Heart right ventricle (tissue), 16 donors: ENCODE measurements at places on chromosomes 2 and 18. TPM values are rescaled to one million over a fixed set of nuclear protein-coding genes. Genes with fewer than 3 reads are reported as not detected.

RND3 gene
- 43.1 TPM for total RNA-seq

HOXD8 gene
- total RNA-seq = 0.65 TPM

REG3G gene
- 0.35 TPM for total RNA-seq

ZSWIM2 gene
- not detected for total RNA-seq

IL36B gene
- total RNA-seq = not detected

- H3K4me1 ChIP-seq = no peaks in the 10 kb centered on the region
- no peaks in the 10 kb centered on the region for H3K27me3 ChIP-seq
- DNase-seq = no peak
- H3K4me3 ChIP-seq = no peak overlapping the region
- H3K36me3 ChIP-seq = no peaks in the 10 kb centered on the region
- no peak overlapping the region for H3K27ac ChIP-seq
Observed at GRCh38 chr18:29449424-29449823, 1272.5 kb upstream of the CDH2 start.

GRCh38 chr18:2312440-2312839 lies 258.9 kb downstream of the METTL4 start:
- no peak overlapping the region for H3K27ac ChIP-seq
- H3K4me3 ChIP-seq = no peak overlapping the region
- H3K4me1 ChIP-seq = no peaks in the 10 kb centered on the region
- H3K27me3 ChIP-seq = no peaks in the 10 kb centered on the region
- no peaks in the 10 kb centered on the region for H3K36me3 ChIP-seq

DNA sequence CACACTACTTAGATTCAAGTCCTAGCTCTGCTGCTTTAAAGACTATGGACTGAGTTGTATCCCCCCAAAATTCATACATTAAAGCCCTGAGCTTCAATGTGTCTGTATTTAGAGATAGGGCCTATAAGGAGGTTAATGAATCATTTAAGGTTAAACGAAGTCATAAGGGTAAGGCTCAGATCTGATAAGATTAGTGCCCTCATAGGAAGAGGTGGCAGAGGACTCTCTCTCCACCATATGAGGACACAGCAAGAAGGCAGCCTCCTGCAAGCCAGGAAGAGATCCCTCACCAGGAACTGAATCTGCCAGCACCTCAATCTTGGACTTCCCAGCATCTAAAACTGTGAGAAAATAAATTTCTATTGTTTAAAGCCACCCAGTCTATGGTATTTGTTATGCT lies 3.1 kb upstream of the CYTIP start:
- no peak overlapping the region for H3K4me3 ChIP-seq
- H3K36me3 ChIP-seq = no peaks in the 10 kb centered on the region
- no peaks in the 10 kb centered on the region for H3K27me3 ChIP-seq
- H3K4me1 ChIP-seq = no peaks in the 10 kb centered on the region
- no peak for DNase-seq

- H3K27ac ChIP-seq = no peak overlapping the region
- DNase-seq = no peak
- peaks cover 14% of the 10 kb centered on the region for H3K4me1 ChIP-seq
- H3K36me3 ChIP-seq = no peaks in the 10 kb centered on the region
Observed at GRCh38 chr2:106566050-106566449, 78.9 kb downstream of the CD8B2 start.

GRCh38 chr2:6692056-6692455 lies 173.7 kb downstream of the CMPK2 start:
- H3K27me3 ChIP-seq = no peaks in the 10 kb centered on the region
- no peaks in the 10 kb centered on the region for H3K36me3 ChIP-seq
- H3K27ac ChIP-seq = no peak overlapping the region
- peaks cover 7% of the 10 kb centered on the region for H3K4me1 ChIP-seq
- no peak for DNase-seq
- no peak overlapping the region for H3K4me3 ChIP-seq

GRCh38 chr2:46568212-46569009 lies 89.0 kb downstream of the TMEM247 start:
- DNase-seq = no peak
- no peak overlapping the region for H3K4me3 ChIP-seq
- peaks cover 99% of the 10 kb centered on the region for H3K4me1 ChIP-seq
- H3K36me3 ChIP-seq = no peaks in the 10 kb centered on the region
- peak overlapping the region; percentile 80 for H3K27ac ChIP-seq

- H3K27ac ChIP-seq = peak overlapping the region; percentile 73
- H3K4me1 ChIP-seq = peaks cover 15% of the 10 kb centered on the region
- DNase-seq = peak; percentile 55
- H3K27me3 ChIP-seq = no peaks in the 10 kb centered on the region
- H3K4me3 ChIP-seq = peak overlapping the region; percentile 30
Observed at GRCh38 chr2:71545572-71546274, 92.4 kb downstream of the DYSF start.

GRCh38 chr18:32595832-32596231 lies 125.2 kb upstream of the GAREM1 start:
- H3K27ac ChIP-seq = no peak overlapping the region
- H3K27me3 ChIP-seq = no peaks in the 10 kb centered on the region
- H3K36me3 ChIP-seq = no peaks in the 10 kb centered on the region
- H3K4me1 ChIP-seq = no peaks in the 10 kb centered on the region
- no peak overlapping the region for H3K4me3 ChIP-seq

DNA sequence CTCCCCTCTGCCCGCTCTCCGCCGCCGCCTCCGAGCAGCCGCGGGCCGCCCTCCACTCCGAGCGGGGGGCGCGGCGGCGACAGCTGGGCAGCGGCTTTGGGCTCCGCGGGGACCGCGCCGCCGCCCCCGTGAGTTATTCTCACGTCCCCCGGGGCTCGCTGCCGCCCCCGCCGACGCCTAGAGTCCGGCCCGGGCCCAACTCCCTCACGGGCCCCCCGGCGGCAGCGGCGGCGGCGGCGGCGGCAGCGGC lies 645 bp downstream of the MIB1 start:
- no peaks in the 10 kb centered on the region for H3K36me3 ChIP-seq
- H3K4me3 ChIP-seq = peak overlapping the region; percentile 99
- H3K4me1 ChIP-seq = peaks cover 13% of the 10 kb centered on the region
- DNase-seq = no peak
- peak overlapping the region; percentile 95 for H3K27ac ChIP-seq

GRCh38 chr2:166653185-166653813 lies 159.2 kb upstream of the SCN7A start:
- no peak overlapping the region for H3K27ac ChIP-seq
- H3K27me3 ChIP-seq = no peaks in the 10 kb centered on the region
- DNase-seq = no peak
- no peaks in the 10 kb centered on the region for H3K36me3 ChIP-seq
- H3K4me1 ChIP-seq = peaks cover 9% of the 10 kb centered on the region

GRCh38 chr2:21552981-21553380 lies 429.2 kb downstream of the TDRD15 start:
- no peak overlapping the region for H3K27ac ChIP-seq
- no peak for DNase-seq
- no peaks in the 10 kb centered on the region for H3K27me3 ChIP-seq
- no peaks in the 10 kb centered on the region for H3K36me3 ChIP-seq
- no peaks in the 10 kb centered on the region for H3K4me1 ChIP-seq

- no peak overlapping the region for H3K4me3 ChIP-seq
- no peaks in the 10 kb centered on the region for H3K4me1 ChIP-seq
- H3K27me3 ChIP-seq = no peaks in the 10 kb centered on the region
- no peaks in the 10 kb centered on the region for H3K36me3 ChIP-seq
- peak overlapping the region; percentile 23 for H3K27ac ChIP-seq
Observed at GRCh38 chr18:7735196-7735595, 168.1 kb downstream of the PTPRM start.

GRCh38 chr2:183148955-183149354 lies 24.7 kb downstream of the NUP35 start:
- H3K36me3 ChIP-seq = peaks cover 20% of the 10 kb centered on the region
- H3K27me3 ChIP-seq = no peaks in the 10 kb centered on the region
- DNase-seq = no peak
- H3K4me1 ChIP-seq = no peaks in the 10 kb centered on the region

DNA sequence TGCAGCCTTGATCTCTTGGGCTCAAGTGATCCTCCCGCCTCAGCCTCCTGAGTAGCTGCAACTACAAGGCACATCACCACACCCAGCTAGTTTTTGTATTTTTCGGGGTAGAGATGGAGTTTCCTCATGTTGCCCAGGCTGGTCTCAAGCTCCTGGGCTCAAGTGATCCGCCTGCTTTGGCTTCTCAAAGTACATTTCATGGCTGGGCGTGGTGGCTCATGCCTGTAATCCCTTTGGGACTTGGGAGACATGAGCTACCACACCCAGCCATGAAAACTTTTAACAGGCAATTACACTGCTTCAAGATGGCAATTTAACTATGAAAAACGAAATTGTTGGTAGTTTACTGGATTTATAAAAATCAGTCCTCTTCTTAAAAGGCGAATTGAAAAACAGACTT lies 69.7 kb downstream of the MEP1B start:
- H3K27ac ChIP-seq = no peak overlapping the region
- H3K4me3 ChIP-seq = no peak overlapping the region
- H3K27me3 ChIP-seq = no peaks in the 10 kb centered on the region
- H3K4me1 ChIP-seq = no peaks in the 10 kb centered on the region
- H3K36me3 ChIP-seq = no peaks in the 10 kb centered on the region

DNA sequence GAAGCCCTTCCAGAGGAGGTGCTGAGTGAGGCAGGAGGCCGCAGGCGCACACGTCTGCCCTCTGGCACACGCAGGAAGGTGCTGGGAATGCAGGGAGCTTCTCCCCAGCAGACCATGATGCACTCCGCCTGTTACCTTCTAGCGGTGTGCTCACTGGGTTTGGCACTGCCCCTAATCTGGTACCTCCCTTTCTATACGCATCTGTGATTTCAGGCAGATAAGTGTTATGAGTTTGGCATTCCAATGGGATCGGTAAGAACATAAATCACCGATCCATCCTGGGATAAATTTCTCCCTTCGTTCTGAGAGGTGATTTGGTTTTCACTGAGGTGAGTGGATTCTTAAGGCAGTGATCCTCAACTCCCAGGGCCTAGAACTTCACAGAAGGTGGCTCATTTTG lies 34.6 kb downstream of the ODC1 start:
- no peaks in the 10 kb centered on the region for H3K27me3 ChIP-seq
- no peak for DNase-seq
- no peaks in the 10 kb centered on the region for H3K36me3 ChIP-seq
- peaks cover 20% of the 10 kb centered on the region for H3K4me1 ChIP-seq
- no peak overlapping the region for H3K27ac ChIP-seq

DNA sequence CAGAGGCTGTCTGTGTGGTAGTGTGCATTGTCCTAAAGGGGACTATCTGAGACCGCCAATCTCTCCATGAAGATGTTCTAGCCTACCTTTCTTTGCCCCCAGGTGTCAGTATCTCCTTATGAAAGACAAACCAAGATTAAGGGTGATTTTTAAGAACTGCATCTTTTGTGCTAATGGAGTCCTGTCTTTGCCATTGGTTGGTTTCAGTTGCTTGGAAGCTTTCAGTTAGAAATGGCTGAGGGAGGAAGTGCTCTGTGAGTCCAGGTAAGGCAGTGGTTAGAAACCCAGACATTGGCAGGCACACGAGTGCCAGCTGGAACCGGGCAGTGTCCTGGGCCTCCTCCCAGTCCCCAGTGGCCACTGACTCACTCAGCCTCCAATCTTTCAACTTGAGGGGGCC lies 111.3 kb downstream of the DOCK10 start:
- H3K36me3 ChIP-seq = no peaks in the 10 kb centered on the region
- no peak overlapping the region for H3K4me3 ChIP-seq
- H3K27ac ChIP-seq = no peak overlapping the region
- H3K27me3 ChIP-seq = no peaks in the 10 kb centered on the region
- H3K4me1 ChIP-seq = no peaks in the 10 kb centered on the region

- no peaks in the 10 kb centered on the region for H3K27me3 ChIP-seq
- peaks cover 3% of the 10 kb centered on the region for H3K4me1 ChIP-seq
- DNase-seq = no peak
- peaks cover 23% of the 10 kb centered on the region for H3K36me3 ChIP-seq
- peak overlapping the region; percentile 56 for H3K4me3 ChIP-seq
- H3K27ac ChIP-seq = peak overlapping the region; percentile 83
Observed at GRCh38 chr2:108787216-108787541, 608 bp downstream of the CCDC138 start.

- H3K27me3 ChIP-seq = peaks cover 10% of the 10 kb centered on the region
- H3K27ac ChIP-seq = no peak overlapping the region
- DNase-seq = no peak
- no peaks in the 10 kb centered on the region for H3K36me3 ChIP-seq
- H3K4me1 ChIP-seq = no peaks in the 10 kb centered on the region
Observed at GRCh38 chr2:229725716-229726574, 11.6 kb upstream of the DNER start.

GRCh38 chr2:158968396-158969161 lies at the start of gene TANC1:
TANC1 (plus strand) TSS chr2:158968640; CDS start chr2:159065911, 97,271 bp downstream.
- H3K27ac ChIP-seq = peak within 1 kb of the TSS; percentile 96
- no peaks in the 10 kb centered on the region for H3K36me3 ChIP-seq
- H3K4me3 ChIP-seq = peak within 1 kb of the TSS; percentile 79
- DNase-seq = peak; percentile 95
- H3K27me3 ChIP-seq = no peaks in the 10 kb centered on the region

DNA sequence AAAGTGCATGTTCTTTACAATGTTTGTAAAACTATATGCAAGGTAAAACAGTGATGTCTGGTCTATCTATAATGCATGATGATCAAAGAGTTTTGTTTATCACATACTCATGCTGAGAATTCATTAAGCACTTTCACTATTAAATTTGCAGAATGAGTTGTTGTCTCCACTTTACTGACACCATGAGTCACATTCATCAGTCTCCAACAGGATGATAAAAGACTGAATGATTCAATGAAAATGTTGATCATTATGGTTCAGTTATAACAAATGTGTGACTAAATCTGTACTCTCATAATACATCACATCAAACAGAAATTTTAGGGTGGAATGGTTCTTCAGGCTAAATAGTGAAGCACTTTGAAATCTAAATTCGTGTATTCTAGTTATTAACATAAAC lies 129.0 kb downstream of the ERBB4 start:
- H3K4me3 ChIP-seq = no peak overlapping the region
- no peaks in the 10 kb centered on the region for H3K27me3 ChIP-seq
- H3K4me1 ChIP-seq = no peaks in the 10 kb centered on the region
- H3K36me3 ChIP-seq = no peaks in the 10 kb centered on the region

- no peak overlapping the region for H3K4me3 ChIP-seq
- H3K4me1 ChIP-seq = peaks cover 5% of the 10 kb centered on the region
- peaks cover 16% of the 10 kb centered on the region for H3K27me3 ChIP-seq
Observed at GRCh38 chr18:57149531-57149930, 2.6 kb downstream of the BOD1L2 start.

DNA sequence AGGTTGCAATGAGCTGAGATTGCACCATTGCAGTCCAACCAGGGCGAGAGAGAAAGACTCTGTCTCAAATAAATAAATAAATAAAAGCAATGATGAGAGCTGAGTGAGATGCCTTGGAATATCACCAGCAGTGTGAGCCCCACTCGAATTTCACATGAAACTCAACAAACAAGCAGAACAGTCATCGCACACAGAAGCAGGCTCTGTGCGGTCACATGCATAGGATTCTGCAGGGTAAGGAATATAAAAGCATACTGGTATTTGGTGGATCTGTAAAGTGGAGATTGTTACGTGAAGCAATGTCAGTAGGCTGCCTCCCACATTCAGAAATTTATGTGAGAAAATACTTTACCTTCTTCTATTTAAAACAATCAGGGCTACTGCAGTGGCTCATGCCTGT lies 18.0 kb upstream of the AP1S3 start:
- no peaks in the 10 kb centered on the region for H3K4me1 ChIP-seq
- H3K27ac ChIP-seq = no peak overlapping the region
- H3K36me3 ChIP-seq = peaks cover 9% of the 10 kb centered on the region
- DNase-seq = no peak
- H3K27me3 ChIP-seq = no peaks in the 10 kb centered on the region

- no peaks in the 10 kb centered on the region for H3K4me1 ChIP-seq
- H3K27ac ChIP-seq = no peak overlapping the region
- no peaks in the 10 kb centered on the region for H3K27me3 ChIP-seq
- H3K36me3 ChIP-seq = no peaks in the 10 kb centered on the region
Observed at GRCh38 chr2:46469116-46469515, 10.2 kb upstream of the TMEM247 start.
